ENCODE measurements at places on chromosomes 13 and 19.

DNA sequence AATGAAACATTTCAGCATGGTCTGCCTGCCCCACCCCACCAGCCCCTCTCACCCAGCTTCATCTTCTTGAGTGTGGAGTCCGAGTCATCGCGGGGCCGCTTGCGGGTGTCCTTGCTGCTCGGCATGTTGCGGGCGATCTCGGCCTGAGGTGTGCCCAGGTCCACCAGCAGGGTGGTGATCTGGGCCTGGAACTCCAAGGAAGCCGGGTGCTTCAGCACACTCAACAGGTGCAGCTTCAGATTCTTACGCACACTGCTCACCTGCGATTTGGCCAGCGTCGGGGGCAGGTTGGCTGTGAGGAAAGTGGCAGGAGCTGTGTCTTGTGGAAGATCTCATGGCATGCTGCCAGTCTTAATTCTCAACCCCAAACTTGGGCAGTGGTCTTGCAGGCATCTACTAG is 20.7 kb downstream of the SYMPK start:
- no peak for DNase-seq

GRCh38 chr13:25319771-25320170 is 18.3 kb downstream of the NUP58 start:
- DNase-seq: no peak

- DNase-seq: no peak
These were observed 12.9 kb downstream of the LMTK3 start for GRCh38 chr19:48498595-48499311.

DNA sequence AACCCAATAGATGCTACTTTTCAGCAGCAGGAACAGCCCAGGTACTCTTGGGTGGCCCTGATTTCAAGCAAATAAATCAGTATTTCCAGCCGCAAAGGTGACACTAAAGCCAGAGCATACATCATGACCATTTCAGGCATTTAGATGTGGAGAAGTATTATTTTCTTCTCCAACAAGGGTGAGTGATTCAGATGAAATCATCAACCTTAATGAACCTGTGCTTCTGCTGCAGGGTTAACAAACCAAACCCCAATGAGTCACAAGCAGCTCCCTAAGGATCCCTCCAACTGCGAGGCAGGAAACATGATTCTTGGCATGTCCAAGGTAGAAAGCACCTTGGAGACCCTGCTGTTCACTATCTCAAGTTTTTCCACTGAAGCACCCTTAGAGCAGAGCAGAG is 32.7 kb downstream of the MBNL2 start:
- DNase-seq: no peak

GRCh38 chr13:25345576-25345975 is 26.2 kb upstream of the ATP8A2 start:
- no peak for DNase-seq

DNA sequence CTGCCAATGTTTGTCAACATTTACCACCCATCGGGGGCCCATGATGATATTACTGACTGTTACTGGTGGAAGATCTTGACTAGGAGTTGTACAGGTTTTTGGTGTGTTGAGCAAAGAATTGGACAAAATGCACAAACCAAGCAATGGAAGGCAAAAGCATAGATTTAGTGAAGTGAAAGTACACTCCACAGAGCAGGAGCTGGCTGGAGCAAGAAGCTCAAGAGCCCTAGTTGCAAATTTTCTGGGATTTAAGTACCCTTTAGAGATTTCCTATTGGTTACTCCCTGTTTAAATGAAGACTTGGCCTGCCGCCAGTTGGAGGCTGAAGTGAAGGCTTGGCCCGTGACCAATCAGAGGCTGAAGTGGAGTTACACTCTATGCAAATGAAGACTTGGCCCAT is 128.6 kb upstream of the KL start:
- no peak for DNase-seq

DNA sequence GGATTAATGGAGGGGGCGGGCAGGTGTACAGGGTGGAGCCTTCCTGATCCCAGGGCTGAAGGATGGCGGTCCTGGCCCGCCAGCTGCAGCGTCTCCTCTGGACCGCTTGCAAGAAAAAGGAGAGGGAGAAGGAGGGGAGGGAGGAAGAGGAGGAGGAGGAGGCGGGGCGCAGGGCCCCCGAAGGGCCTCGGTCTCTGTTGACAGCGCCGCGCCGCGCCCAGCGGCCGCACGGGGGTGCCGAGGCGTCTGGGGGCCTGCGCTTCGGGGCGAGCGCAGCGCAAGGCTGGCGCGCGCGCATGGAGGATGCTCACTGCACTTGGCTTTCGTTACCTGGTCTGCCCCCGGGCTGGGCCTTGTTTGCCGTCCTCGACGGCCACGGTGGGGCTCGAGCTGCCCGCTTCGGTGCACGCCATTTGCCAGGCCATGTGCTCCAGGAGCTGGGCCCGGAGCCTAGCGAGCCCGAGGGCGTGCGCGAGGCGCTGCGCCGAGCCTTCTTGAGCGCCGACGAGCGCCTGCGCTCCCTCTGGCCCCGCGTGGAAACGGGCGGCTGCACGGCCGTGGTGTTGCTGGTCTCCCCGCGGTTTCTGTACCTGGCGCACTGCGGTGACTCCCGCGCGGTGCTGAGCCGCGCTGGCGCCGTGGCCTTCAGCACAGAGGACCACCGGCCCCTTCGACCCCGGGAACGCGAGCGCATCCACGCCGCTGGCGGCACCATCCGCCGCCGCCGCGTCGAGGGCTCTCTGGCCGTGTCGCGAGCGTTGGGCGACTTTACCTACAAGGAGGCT is at the start of gene PPM1N:
Gene PPM1N (plus strand): TSS at position 33 of the 785 bp plus-strand sequence. CDS start 30 bp downstream, at position 63.
- DNase-seq: peak; percentile 72

DNA sequence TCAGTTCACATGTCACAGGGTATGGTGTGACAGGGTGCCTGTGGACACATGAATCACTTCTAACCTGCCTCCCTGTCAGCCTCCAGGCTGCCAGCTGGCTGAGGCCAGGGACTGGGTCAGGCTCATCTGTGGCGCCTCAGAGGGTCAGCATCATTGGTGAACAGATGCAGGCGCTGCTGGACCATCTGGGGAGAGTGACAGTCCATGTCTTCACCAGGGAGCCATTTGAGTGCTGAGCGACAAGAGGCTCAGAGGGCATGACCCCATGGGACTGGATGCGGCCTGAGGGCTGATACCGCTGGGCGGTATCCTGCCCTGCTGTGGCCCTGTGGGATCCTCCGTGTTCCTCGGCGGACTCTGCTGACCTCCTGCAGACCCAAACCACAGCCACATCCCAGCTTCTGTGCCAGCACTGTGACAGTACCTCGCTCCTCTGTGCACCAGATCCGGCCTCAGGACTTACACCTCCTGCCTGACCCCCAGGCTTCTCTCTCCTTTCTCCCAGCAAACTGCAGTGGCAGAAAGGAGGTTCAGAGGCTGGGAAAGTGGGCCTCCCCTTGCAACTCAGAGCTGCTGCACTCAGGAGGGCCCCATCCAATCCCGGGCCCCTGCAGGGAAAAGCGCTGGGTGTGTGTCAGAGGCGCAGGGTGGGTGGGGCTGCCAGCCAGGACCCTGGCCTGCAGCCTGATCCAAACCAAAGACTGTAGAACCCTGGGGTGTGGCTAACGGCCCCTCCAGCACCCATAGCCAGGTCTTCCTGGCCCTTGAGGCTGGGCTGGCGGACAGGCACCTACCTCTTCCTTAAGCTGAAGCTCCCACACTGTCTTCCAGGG is 10.2 kb downstream of the ACTMAP start:
- no peak for DNase-seq

- DNase-seq: no peak
These were observed 435.8 kb upstream of the KLF12 start for GRCh38 chr13:74570046-74570445.
